Activated T-cell treated with anti-CD3 and anti-CD28 coated beads for 1 hour (primary cell): ENCODE measurements at places on chromosomes 6 and 20.

DNA sequence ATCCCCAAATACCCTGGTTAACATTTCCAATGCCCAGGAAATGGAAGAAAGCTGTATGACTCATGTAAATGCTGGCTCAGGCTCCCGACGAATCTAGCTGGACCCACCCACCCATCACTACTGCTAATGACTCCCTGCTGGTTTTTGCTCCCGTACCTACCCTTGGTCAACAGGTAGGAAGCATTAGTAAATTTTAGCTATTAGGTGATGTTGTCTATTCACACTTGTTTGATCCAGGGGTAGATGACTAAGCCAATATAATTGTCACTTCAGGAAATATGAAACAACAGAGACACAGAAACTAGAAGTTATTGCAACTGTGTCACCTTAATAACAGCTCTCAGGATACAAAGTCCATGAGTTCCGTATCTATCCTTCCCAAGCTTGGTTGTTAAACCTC, 94.4 kb upstream of the BEND6 start:
- no peak for DNase-seq

DNA sequence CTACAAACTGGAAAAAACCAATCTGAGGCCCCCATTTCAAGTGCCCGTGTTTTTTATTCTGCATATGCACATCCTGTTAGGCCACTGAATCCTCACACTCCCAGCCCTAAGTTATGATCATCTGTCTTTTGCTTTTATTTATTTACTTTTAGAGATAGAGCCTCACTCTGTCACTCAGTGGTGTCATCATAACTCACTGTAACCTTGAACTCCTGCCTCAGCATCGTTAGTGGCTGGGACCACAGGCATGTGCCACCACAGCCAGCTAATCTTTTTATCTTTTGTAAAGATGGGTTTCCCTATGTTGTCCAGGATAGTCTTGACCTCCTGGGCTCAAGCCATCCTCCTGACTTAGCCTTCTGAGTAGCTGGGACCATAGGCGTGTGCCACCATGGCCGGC, 29.6 kb upstream of the CLDN20 start:
- DNase-seq: no peak

DNA sequence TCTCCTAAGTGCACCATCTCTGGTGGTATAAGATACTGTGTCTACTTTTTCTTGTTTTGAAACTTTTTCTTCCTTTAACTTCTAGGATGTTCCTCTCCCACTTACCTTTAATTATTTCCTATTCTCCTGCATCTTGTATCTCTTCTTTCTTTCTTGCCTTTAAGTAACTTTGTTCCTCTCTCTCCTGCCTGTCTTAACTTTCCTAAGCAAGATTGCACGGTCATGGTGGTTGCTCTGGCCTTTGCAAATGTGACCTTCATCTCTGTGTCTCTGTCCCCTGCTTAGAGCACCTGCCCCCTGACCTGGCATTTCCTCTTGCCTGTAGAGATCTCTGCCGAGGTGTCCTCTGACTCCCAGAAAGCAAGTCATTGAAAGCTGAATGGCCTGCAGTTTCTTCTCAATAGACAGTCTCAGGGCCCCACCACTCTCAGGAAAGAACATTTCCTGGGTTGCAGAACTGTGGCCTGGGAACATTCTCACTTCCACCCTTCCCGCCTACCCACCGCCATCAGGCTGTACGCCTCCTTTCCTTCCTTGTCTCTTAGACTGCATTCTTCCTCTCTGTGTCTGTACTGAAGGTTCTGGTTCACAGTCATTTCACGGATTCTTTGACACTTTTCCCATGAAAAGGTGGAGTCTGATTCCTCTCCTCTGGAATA, 12.8 kb downstream of the ZDHHC14 start:
- DNase-seq: no peak

- DNase-seq: no peak
Observed at GRCh38 chr6:35178932-35179832, 34.6 kb upstream of the SCUBE3 start.

DNA sequence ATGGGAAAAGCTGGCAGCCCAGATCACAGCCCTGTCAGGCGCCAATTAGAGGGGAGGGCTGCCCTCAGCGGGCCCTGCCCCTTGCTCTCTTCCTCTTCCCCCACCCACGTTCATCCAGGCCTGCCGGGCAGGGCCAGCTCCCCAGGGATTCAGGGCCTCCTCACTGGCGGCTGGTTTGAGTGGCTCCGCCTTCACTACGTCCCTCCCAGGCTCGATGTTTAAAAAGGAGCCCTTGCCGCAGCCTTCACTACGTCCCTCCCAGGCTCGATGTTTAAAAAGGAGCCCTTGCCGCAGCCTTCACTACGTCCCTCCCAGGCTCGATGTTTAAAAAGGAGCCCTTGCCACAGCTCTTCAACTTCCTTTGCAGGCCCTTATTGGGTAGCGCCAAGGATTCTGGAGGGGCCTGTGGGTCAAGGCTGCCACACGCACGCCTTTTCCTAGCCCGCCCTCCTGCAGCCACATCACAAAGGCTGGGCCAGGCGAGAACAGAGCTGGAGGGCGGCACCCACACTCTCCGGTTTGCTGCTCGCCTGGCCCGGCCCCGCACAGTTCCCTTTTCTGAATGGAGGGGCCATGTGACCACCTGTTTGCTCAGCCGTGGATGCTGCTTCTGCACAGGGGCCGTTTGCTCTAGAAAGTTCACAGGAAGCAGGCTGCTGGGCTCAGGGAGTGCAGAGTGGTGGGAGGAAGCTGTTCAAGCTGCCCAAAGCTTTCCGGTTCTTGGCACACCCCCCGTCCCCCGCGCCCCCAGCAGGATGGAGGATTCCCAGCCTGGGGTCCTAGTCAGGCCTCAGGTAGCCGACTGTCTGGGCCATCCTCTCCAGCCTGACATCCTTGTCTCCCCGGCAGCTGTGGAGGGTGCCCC, 1.6 kb downstream of the SLC17A9 start:
- peak; percentile 60 for DNase-seq

GRCh38 chr20:62659488-62660239, 17.4 kb downstream of the SLCO4A1 start:
- DNase-seq: no peak

GRCh38 chr20:64116016-64116415, 8.7 kb upstream of the NPBWR2 start:
- DNase-seq: no peak

DNA sequence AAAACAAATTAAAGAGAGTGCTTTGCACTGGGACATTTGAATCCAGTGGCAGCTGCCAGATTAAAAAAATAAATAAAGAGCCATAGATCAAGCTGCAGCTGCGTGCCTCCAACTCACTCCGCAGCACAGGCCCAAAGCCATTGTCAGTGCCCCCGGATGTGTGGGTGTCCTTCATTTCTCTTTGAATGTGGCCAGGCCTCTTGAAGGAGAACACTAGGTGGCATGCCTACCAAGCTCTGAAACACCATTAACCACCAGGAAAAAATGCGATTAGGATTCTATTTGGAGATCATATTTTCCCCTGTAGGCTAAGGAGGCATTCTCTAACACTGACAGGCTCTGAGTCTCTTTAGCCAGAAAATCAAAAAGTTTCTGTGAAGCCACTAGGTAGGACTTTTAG, 549.8 kb downstream of the PRKN start:
- DNase-seq: no peak

DNA sequence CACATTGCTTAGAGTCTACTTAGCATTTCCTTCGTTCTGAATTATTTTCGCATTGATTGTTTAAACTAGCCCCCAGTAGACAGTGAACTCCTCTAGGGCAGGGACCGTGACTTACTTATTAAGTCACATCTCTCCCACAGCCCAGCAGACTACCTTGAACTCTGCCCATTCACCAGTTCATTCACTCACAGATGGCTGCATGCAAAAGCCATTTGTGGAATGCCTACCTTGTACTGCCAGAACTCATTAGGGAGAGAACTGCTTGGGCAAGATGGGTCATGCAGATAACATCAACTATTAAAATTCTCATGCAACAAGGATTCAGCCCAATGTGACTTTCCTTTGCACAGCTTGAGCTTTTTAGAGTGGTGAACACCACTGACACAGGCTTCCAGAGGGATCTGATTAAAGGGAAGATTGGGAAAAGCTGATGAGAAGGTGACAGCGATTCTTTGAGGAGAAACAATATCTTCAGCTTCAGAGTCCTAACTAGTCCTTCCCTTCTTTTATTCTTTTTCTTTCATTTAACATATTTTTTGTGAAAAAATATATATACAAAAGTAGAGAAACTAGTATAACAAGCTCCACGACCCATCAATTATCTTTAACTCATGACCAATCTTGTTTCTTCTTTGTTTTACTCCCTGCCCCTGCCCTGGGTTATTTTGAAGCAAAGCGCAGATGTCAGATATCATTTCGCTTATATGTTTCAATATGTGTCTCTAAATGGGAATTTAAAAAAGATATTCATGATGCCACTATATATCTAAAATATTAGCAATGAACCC, 273.9 kb downstream of the CDC5L start:
- DNase-seq: no peak

GRCh38 chr6:94548201-94548600, 1029.1 kb upstream of the MANEA start:
- DNase-seq: no peak

- DNase-seq: no peak
Observed at GRCh38 chr6:68777956-68778355, 142.9 kb downstream of the ADGRB3 start.

GRCh38 chr6:136104556-136104955, 145.6 kb downstream of the MTFR2 start:
- DNase-seq: no peak

DNA sequence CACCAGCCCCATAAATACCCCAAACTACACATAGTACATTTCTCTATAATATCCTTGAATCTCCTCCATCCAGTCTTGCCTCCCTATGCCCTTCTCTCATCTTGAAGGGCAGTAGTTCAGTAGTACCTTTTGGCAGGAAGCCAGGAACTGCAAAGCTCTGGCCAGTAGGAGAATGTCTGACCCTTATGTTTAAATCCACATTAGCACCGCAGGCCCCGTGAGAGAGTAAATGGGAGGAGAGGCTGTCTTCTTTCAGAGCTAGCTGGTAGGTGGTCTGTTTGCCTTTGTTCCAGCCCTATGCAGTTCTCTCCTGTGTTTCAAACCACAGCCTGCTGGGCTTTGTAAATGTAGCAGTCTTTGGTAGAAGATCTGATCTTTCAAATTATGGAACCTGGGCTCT, 690.7 kb downstream of the DOK5 start:
- DNase-seq: no peak

GRCh38 chr6:20364327-20364726, 37.4 kb upstream of the E2F3 start:
- DNase-seq: no peak

- DNase-seq: no peak
Observed at GRCh38 chr20:48203252-48203651, 418.0 kb upstream of the SULF2 start.

DNA sequence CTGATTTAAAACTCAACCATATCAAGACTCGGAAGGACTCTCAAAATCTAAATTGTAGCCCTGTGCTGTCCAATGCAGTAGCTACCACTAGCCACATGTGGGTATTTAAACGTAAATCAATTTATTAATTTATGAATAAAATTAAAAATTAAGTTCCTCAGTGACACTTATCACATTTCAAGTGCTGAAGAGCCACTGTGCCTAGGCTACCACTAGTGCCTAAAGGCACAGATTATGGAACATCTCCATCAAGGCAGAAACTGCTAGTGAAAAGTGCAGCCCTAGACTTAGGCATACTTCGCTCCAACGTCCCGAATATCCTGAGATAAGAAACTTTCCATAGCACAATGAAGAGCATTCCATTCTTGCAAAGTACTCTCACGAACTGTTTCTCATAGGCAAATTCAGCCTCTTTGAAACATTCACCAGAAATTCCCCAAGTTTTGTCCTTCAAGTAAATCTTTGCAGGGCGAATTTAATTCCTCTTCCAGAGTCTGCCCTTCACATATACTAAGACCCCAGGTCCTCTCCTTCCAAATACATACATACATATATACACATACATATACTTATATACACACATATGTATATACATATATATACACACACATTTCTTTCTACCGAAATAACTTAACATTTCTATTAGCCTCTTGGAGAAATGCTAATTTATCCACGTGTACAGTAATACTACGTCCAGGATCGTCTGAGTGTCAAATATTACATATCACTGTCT, 1.3 kb downstream of the SUPT3H start:
- DNase-seq: no peak

- no peak for DNase-seq
Observed at GRCh38 chr6:22570185-22570551, 802 bp downstream of the HDGFL1 start.
